ENCODE measurements at places on chromosomes 7 and 10.

DNA sequence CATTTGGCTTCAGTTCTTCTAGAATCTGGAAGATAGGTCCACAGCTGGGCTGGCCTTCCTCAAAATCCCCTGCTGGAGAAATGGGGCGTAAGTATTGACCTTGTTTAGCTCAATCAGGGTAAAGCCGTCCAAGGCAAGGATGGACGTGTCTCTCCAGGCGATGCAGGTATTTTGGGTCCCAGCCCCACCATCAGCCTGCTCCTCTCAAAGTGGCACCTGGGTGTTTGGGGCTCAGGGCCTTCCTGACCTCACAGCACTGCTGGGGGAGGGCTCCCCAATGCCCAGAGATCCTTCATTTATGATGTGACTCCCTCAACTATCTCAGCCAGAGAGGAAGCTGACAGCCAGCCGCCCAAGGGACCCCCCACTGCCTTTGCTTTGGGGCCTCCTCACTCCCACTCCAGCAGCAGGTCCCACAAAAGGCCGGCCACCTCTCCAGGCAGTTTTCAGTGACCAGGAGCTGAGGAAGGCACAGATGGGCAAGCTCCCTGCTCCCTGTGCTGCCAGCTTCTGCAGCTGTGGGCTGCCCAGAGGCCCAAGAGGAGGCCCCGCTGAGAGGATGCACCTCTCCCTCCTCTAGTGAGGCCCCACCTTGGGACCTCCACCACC is 140.0 kb upstream of the TCERG1L start:
- no peak overlapping the region for H3K27ac ChIP-seq
- H3K36me3 ChIP-seq: no peaks in the 10 kb centered on the region
- no peak for DNase-seq
- H3K4me1 ChIP-seq: no peaks in the 10 kb centered on the region

DNA sequence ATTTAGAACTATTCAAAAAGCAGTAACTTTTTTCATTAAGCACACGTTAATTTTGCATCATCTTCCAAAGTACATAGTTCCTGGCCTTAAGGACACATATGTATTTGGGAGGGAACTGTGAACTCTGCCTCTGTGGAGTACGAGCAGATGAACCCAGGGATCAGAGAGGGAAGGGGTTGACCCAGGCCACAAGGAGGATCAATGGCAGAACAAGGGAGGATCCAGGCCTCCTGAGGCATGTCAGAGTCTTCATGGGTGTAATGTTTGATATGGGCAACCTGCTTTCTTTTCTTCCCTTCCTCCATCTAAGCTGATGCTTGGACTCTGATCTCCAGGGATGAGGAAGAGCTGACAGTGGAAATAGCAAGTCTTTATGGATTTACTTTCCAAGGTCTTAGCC is 164.0 kb downstream of the SH2D4B start:
- no peaks in the 10 kb centered on the region for H3K27me3 ChIP-seq
- no peaks in the 10 kb centered on the region for H3K36me3 ChIP-seq
- no peak for DNase-seq
- H3K27ac ChIP-seq: no peak overlapping the region

GRCh38 chr10:33082373-33082895 is 124.4 kb upstream of the ITGB1 start:
- no peak overlapping the region for H3K4me3 ChIP-seq
- H3K36me3 ChIP-seq: peaks cover 18% of the 10 kb centered on the region
- no peak for DNase-seq

DNA sequence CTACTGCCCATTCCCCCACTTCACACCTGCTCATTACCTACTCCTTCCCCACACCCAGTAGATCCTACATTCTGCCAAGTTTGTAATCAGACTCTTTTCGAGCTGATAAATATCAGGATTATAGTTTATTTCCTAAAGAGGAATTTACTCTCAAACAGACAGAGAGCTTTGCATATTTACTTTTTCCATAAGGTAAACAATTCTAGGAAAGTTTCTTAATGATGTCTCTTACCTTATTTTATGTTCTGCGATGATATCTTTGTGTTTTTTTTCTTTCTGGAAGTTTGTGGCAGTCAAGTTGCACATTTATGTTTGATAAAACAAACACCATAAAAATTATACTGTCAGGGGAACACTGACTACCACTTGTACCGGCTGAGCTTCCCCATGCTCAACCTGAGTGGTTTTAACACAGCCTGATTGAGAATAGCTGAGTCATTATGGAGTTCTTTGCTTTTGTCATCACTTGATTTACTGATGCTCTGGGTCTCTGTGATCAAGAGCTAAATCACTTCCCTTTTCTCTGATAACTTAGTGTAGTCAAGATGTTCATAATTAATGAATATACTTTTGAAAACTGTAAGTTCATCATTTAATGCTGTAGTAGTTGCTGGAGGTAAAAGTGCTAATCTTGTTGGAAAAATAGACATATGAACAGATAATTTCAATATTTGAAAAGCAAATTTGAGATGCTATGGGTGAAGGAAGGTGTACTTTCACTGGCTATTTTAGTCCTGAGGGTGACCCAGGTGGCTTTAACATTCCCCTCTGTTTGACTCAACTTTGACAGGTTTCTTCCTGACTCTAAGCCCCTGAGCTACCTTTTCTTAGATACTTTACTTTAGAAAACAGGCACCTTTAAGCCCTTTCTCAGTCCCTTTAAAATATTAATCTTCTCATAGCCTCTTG is 1034.5 kb upstream of the LRRTM3 start:
- no peaks in the 10 kb centered on the region for H3K36me3 ChIP-seq
- no peak for DNase-seq
- H3K27me3 ChIP-seq: no peaks in the 10 kb centered on the region
- H3K4me1 ChIP-seq: no peaks in the 10 kb centered on the region
- H3K27ac ChIP-seq: no peak overlapping the region

DNA sequence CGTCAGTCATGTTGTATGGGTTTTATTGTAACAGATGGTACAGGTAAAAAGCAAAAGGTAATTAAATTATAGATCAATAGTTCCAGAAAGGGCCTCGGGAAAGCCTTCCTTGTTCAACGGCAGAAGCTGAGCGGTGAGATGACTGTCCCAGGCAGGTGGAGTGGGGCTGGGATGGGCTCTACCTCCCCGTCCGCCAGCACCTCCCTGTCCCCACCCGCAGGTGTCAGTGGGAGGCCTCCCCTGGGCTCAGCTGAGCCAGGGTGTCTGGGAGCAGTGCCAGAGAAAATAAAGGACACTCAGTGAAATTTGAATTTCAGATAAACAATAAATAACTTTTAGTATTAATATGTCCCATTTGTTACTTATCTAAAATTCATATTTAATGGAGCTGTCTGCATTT is 58.9 kb downstream of the CLRN3 start:
- no peak for DNase-seq
- H3K27ac ChIP-seq: no peak overlapping the region
- H3K4me3 ChIP-seq: no peak overlapping the region

GRCh38 chr7:71752171-71752935 is 620.4 kb downstream of the GALNT17 start:
- H3K36me3 ChIP-seq: no peaks in the 10 kb centered on the region
- H3K27ac ChIP-seq: no peak overlapping the region

DNA sequence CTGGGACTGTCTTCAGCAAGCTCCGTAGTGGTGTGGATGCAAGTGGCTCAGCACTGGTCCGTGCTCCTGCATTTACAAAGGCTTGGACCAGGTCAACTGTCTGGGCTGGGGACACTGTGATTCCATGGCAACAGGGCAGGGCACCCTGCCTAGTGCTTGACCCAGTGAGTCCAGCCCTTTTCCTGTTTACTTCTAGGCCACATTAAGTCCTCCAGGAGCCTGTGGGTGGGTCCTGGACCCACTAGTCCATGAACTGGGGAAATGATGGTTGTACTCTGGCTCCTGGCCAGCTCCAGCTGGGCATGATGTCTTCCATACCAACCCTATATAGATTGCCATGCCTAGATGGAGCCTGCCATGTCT is 152.0 kb downstream of the RPS24 start:
- no peak overlapping the region for H3K27ac ChIP-seq
- no peaks in the 10 kb centered on the region for H3K36me3 ChIP-seq
- H3K4me1 ChIP-seq: no peaks in the 10 kb centered on the region
- DNase-seq: no peak
- no peaks in the 10 kb centered on the region for H3K27me3 ChIP-seq

DNA sequence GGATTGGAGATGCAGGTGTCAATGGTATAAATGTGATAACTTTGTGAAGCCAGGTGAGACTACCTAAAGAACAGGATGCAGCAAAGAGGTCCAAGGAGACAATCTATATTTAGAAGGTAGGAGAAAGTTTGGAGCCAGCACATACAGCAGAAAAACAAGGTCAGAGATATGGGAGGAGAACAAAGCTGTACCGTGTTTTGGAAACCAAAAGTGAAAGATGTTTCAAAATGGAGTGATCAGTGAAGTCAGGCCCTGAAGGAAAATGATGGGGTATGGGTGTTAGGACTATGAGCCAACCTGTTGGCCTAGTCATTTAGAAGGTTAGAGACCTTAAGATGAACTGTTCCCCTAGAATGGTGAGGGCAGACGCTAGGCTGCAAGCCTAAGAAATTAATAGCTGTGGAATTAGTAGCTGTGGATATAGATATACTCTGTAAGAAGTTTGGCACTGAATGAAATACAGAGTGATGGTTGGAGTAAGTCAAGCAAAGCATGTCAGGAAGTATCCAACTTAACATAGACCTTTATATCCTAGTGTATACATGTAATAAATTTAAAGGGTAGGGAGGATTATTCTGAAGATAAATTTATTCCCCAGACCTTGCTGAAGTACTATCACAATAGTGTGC is 149.8 kb upstream of the WNT16 start:
- no peaks in the 10 kb centered on the region for H3K36me3 ChIP-seq
- peaks cover 5% of the 10 kb centered on the region for H3K27me3 ChIP-seq
- DNase-seq: no peak
- H3K27ac ChIP-seq: no peak overlapping the region

- H3K27me3 ChIP-seq: no peaks in the 10 kb centered on the region
- no peaks in the 10 kb centered on the region for H3K36me3 ChIP-seq
- no peak overlapping the region for H3K4me3 ChIP-seq
- H3K27ac ChIP-seq: no peak overlapping the region
- DNase-seq: no peak
- H3K4me1 ChIP-seq: no peaks in the 10 kb centered on the region
Measured at GRCh38 chr7:29447828-29448227, 115.8 kb upstream of the PRR15 start.

GRCh38 chr10:15210521-15210920 is 42.0 kb upstream of the NMT2 start:
- H3K27me3 ChIP-seq: no peaks in the 10 kb centered on the region
- peaks cover 51% of the 10 kb centered on the region for H3K4me1 ChIP-seq
- peaks cover 15% of the 10 kb centered on the region for H3K36me3 ChIP-seq
- H3K4me3 ChIP-seq: no peak overlapping the region
- no peak overlapping the region for H3K27ac ChIP-seq
- no peak for DNase-seq

- peaks cover 5% of the 10 kb centered on the region for H3K36me3 ChIP-seq
- no peak overlapping the region for H3K4me3 ChIP-seq
- no peak for DNase-seq
- H3K27ac ChIP-seq: no peak overlapping the region
- peaks cover 11% of the 10 kb centered on the region for H3K27me3 ChIP-seq
- peaks cover 21% of the 10 kb centered on the region for H3K4me1 ChIP-seq
Measured at GRCh38 chr10:45437587-45438465, 63.8 kb downstream of the ALOX5 start.

DNA sequence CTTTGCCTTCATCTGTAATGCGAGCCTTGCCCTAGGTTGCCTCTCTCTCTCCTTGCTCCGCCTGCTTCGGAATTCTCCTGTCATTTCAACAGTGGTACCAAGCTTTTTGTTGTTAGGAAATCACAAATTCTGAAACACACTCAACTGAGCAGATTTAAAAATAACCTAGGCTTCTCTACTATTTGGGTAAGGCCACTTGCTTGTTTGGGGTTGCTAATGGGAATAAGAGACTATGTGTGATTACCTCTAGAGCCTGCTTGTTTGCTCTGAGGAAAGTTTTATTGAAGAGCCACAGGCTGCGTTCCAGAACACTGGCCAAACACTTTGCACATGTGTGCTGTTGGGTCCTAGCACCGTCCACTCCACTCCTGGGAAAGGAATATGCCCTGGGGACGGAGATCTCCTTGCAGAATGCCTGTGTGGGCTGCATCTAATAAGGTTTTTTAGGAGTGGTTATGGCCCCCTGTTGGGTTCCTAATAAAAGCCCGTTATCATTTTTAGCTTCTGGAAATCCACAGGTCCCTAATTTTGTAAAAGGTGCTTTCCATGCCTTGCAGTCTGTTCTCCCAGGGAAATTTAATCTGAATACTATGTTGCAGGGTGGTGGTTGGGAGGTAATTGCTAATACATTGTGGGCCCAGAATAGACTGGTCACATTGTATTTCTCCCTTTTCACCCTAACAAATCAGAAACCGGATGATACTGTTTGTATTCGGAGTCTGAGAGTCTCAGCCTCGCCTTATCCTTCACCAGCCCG is 68.7 kb upstream of the KLF6 start:
- no peaks in the 10 kb centered on the region for H3K36me3 ChIP-seq
- H3K27me3 ChIP-seq: no peaks in the 10 kb centered on the region

DNA sequence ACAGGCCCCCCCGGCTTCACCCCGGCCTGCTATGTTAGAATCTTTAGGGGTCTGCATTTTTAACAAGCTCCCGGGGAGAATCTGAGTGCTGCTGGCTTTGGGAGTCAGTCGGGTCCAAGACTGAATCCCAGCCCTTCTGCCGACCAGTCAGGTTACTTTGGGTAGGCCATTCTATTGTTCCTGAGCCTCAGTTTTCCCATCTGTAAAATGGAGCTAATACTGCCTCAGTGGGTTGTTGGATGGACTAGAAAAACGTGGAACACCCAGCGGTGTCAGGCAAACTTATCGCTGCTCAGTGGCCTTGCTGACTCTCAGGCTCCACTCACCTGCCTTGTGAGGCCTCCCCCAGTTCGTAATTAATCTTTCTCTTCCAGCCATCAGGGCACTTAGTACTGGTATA is 11.7 kb downstream of the TBATA start:
- H3K27ac ChIP-seq: no peak overlapping the region
- H3K27me3 ChIP-seq: no peaks in the 10 kb centered on the region
- H3K4me3 ChIP-seq: no peak overlapping the region
- DNase-seq: no peak

GRCh38 chr10:6460861-6461409 is 119.1 kb downstream of the PRKCQ start:
- H3K4me3 ChIP-seq: no peak overlapping the region
- H3K36me3 ChIP-seq: peaks cover 95% of the 10 kb centered on the region
- no peaks in the 10 kb centered on the region for H3K27me3 ChIP-seq
- no peak for DNase-seq

GRCh38 chr10:1715821-1716220 is 21.5 kb downstream of the ADARB2 start:
- H3K27ac ChIP-seq: no peak overlapping the region
- no peaks in the 10 kb centered on the region for H3K4me1 ChIP-seq
- peaks cover 9% of the 10 kb centered on the region for H3K27me3 ChIP-seq
- no peak for DNase-seq
- no peaks in the 10 kb centered on the region for H3K36me3 ChIP-seq

DNA sequence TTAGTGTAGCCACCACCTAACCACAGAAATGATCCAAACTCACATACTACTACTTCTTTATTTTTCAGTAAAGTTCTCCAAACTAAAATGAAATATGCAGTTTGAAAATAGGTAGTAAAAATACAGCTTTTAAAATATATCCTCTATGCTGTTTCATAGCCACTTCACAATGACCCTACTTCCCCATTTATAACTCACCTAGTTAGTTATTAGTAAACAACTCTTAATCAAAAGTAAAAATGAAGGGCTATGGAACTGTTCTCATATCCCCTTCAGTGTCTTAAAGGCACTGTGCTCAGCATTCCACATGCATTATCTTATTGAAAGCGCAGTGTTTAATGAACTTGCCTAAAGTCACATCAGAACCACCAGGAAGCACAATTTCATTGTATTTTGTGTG is 43.5 kb downstream of the KMT2C start:
- no peak for DNase-seq
- no peaks in the 10 kb centered on the region for H3K36me3 ChIP-seq
- no peak overlapping the region for H3K27ac ChIP-seq
- H3K27me3 ChIP-seq: no peaks in the 10 kb centered on the region

All from activated CD4-positive, alpha-beta memory T cell treated with anti-CD3 and anti-CD28 coated beads, Interleukin-2, amount 10 ng/mL, durations not matched to agents 7 days and 5 days (primary cell).